ENCODE measurements at places on chromosomes 2 and 18. TPM values are rescaled to one million over a fixed set of nuclear protein-coding genes. Genes with fewer than 3 reads are reported as not detected.

Gene ADNP2
- 13.5 TPM for total RNA-seq

Gene PPP4R3B
- total RNA-seq: 64.6 TPM

DNA sequence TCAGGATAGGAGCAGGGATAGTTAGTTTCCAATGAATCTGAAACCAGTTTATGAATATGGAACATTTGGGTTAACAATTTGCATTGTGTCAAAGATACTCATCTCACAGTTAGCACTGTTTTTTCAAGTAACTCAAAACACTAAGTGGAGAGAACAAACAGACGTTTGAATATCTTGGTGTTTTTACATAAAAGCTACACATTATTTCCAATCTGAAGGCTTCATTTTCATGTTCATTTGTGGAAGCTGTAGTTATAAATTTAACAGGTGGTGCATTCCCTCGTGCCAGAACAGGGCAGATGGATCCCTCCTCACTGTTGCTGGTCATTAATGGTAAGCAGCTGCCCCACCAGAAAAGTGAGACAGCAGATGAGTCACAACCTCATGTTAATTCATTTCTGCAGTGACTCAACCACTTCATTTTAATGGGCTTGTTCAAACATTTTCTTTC, 286.9 kb downstream of the TMX3 start:
- DNase-seq: no peak

Gene MAP3K19
- total RNA-seq: 2.1 TPM

Gene GNLY
- total RNA-seq: 10.5 TPM

DNA sequence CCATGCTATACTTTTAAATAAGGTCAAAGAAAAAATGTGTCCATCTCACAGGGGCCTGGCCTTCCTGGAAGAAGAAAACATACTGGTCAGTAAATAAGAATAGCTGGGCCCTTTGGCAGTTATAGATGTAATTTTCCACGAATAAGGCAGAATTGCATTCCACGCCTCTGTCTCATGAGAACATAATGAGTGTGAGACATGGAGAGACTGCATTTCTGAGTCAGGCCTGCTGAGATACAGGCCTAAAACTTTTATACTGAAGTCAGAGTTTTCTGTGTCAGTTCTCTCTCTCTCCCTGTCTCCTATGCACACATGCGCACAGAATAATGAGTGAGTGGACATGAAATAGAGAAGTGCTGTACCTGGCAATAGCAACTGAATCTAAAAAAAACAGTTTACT, 20.4 kb upstream of the IL1R1 start:
- no peak for DNase-seq

Gene ARHGEF4
- total RNA-seq: 4.3 TPM

DNA sequence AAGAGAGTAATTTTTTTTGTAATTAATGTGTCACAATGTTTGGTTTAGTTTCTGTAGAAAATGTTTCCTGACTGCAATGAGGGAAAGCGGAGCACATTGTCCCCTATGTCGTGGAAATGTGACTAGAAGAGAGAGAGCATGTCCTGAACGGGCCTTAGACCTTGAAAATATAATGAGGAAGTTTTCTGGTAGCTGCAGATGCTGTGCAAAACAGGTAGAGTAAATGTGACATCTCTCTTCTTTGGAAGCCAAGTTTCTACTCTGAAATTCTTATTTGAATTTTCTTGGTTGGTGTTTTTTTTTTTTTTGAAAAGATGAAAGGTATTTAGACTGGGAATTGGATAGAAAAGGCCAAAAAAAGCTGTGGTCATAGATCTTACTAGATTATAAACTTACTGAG, 20.0 kb downstream of the RNF138 start:
- DNase-seq: no peak

GRCh38 chr2:184154438-184154837, 443.9 kb upstream of the ZNF804A start:
- no peak for DNase-seq

DNA sequence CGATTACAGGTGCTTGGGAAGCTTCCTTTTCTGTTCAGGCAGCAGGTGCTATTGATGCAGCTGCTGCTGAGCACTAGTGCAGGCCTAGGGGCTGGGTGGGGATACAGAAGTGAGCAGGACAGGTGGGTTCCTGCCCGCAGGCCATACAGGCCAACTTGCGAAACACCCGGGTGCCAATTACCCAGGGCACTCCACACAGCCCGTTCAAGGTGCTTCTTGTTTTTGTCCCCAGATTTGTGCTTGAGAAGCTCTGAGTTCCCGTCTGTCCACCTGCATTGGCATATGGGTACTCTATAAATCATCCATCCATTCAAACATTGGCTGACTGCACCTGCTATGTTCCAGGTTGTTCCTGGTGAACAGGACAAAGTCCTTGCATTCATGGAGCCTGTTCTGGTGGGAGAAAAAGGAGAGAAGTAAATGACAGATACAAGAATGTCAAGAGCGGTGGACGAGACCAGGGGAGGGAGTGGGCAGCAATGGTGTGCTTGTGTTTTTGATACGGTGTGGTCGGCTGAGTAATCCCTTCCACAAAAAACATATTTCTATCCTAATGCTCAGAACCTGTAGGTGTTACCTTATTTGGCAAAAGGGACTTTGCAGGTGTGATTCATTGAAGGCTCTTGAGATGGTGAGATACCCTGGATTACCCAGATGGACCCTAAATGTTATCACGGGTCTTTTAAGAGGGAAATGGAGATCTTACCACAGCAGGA, 31.4 kb downstream of the SH3BP4 start:
- no peak for DNase-seq

Gene FBXO15
- 1.1 TPM for total RNA-seq

GRCh38 chr2:66437109-66437690, 2.3 kb downstream of the MEIS1 start:
- DNase-seq: no peak

DNA sequence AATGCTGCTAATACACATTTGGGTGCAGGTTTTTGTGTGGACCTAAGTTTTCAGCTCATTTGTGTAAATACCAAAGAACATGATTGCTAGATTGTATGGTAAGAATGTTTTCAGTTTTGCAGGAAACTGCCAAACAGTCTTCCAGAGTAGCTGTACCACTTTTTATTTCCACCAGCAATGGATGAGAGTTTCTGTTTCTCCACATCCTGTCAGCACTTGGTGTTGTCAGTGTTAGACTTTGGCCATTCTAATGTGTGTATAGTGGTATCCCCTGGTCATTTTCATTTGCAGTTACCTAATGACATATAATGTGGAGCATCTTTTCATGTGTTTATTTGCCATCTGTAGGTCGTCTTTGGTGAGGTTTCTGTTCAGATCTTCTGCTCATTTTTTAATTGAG, 336.4 kb downstream of the GBX2 start:
- DNase-seq: no peak

- DNase-seq: no peak
Measured at GRCh38 chr2:183088061-183088460, 9.5 kb downstream of the DUSP19 start.

Gene SLC9A4
- not detected for total RNA-seq

DNA sequence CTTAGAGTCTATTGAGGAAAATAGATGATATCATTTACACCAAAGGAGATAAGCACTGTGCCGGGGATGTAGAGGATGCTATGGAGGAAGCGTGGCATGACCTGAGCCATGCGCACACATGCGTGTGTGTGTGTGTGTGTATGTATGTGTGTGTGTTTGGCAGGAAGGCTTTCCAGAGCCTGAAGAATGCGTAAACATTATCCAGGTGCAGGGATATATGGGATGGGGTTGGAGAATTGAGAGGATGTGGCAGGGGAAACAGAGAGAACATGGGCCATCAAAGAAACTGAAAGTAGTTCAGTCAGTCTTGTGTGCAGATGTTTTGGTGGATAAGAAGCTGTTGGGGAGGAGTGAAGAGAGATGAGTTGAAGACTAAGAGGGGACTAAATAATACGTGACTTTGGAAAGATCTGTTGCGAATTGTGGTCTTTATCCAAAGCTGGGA, 9.3 kb upstream of the STAT1 start:
- DNase-seq: no peak

GRCh38 chr2:178392215-178392614, 58.8 kb downstream of the PRKRA start:
- no peak for DNase-seq

- no peak for DNase-seq
Measured at GRCh38 chr2:11896386-11896785, 150.0 kb downstream of the LPIN1 start.

All from left lung (tissue), 14 donors.